ENCODE measurements at places on chromosomes 6 and 20.

DNA sequence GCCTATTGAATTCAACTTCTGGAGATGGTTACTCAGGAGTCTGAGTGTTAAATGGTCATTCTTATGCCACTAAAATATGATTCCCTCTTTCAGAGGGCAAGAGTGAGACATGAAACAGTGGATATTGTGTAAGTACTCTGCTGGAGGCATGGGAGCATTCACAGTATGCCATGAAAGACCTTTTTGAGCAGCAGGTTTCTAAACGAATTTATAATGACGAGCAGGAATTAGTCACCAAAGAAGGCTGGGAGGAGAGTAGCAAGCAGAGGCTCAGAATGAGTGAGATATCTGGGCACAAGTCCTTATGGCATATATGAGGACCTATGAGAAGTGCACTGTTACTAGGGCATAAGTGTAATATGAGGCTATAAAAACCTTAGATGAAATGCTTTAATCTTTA, 10.9 kb upstream of the MYB start:
- no peak for DNase-seq

GRCh38 chr6:46220352-46221221, 49.8 kb upstream of the ENPP5 start:
- no peak for DNase-seq

GRCh38 chr20:46883892-46884291, 10.8 kb upstream of the EYA2 start:
- DNase-seq = no peak

DNA sequence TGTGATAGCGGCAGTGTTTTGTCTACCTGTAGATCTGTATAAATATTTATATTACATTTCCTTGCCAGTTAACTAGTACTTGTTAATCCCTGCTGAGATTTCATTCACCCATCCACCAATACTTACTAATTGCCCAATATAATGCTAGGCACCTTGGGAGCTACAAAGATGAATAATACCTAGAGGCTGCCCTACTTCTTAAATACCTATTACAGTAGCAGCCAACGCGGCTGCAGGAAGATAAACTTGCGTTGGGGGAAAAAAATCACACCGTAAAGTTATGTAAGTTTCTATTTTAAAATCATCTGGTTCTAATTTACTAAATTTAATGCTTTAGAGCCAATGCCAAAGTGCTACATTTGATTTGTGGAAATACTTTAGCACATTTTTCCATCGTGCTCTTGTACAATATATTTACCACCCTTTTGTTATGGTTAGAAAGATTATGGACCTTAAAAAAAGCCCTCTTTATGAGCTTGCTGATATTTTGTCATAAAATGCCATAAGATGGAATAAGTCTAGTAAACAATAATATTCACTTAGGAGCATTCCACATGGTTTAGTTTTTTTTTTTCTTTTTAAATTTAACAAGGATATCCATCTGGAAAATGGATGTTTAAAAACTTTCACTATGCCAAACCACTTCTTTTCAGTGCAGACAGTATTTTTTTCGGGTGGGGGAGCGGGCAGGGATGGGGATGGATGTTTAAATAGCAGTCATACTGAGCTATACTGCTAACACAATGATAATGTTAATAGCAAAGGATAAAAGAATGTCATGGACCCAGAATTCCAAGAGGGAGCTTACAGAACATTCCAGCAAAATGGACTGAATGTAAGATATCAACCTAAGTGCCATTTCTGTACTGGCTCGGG, 13.2 kb upstream of the NEDD9 start:
- no peak for DNase-seq

DNA sequence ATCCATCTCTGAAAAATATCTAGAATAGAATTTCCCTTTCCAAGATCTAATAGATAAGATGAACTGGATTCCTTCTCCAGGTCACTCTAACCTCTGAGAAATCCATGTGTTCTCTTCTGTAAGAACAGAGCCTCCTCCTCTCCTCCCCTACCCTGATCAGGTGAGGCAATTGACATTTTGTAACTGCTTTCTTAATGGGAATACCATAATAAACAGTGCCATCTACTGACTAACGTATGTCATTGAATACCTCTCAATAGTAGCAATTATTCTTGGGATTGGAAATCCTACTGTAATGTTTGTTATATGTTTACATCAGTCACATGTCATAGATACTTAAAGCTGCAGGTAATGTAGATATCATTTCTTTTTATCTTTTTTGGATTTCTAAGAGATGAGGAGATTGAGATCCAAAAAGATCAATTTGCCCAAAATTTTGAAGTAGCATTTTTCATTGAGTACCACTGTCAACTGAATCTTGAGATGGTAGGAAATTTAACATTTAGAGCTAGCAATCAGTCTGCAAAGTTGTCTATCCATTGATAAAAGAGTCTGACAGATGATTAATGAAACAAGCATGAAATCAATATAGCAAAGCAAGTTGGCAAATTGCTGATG, 365.8 kb upstream of the HSF2 start:
- DNase-seq = peak; percentile 43

GRCh38 chr6:31125586-31126363, 5.5 kb upstream of the CDSN start:
- no peak for DNase-seq

- no peak for DNase-seq
Measured at GRCh38 chr6:136922685-136923006, 545 bp downstream of the SLC35D3 start.

- no peak for DNase-seq
Measured at GRCh38 chr6:148431413-148431812, 88.8 kb downstream of the SASH1 start.

GRCh38 chr20:50855498-50856474, 60.9 kb downstream of the BCAS4 start:
- DNase-seq = no peak

GRCh38 chr20:50434653-50435396, 75.4 kb upstream of the PTPN1 start:
- DNase-seq = no peak

DNA sequence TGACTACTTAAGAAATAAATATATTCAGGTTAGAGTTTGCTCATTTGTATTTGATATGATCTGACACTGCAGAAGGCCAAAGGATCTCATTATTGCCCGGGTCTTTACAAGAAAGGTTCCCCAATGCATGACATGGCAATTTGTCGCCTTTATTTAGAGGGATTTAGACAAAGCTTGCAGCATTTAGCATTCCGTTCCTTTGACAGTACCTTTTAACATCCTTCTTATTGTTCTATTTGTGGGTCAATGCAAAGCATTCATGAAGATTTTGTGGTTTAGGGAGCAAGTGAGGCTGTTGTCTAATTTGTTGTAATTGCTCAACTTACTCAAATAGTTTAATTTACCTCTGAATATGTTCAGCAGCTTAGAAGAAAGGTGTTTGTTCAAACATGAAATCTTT, 230.8 kb upstream of the FLRT3 start:
- no peak for DNase-seq

GRCh38 chr20:2602046-2602735, 50.2 kb upstream of the NOP56 start:
- peak; percentile 51 for DNase-seq

- DNase-seq = no peak
Measured at GRCh38 chr20:50804437-50805348, 9.8 kb downstream of the BCAS4 start.

- DNase-seq = peak; percentile 92
Measured at GRCh38 chr6:37244430-37245310, 12.9 kb upstream of the TBC1D22B start.

- no peak for DNase-seq
Measured at GRCh38 chr6:45590696-45591184, 213.0 kb upstream of the SUPT3H start.

- no peak for DNase-seq
Measured at GRCh38 chr6:155495011-155495768, 39.6 kb upstream of the NOX3 start.

GRCh38 chr6:23728707-23729106, 397.3 kb upstream of the NRSN1 start:
- peak; percentile 24 for DNase-seq

Data from NCI-H748 treated with DMSO at 0.1 percent for 48 hours (cell line).